Left cardiac atrium (tissue), 4 donors: ENCODE measurements at places on chromosomes 16 and 17. TPM values are rescaled to one million over a fixed set of nuclear protein-coding genes. Genes with fewer than 3 reads are reported as not detected.

- DNase-seq: no peak
These were observed 16.8 kb upstream of the TVP23A start for GRCh38 chr16:10835281-10835931.

GRCh38 chr16:62014319-62014923, 21.8 kb downstream of the CDH8 start:
- DNase-seq: no peak

DNA sequence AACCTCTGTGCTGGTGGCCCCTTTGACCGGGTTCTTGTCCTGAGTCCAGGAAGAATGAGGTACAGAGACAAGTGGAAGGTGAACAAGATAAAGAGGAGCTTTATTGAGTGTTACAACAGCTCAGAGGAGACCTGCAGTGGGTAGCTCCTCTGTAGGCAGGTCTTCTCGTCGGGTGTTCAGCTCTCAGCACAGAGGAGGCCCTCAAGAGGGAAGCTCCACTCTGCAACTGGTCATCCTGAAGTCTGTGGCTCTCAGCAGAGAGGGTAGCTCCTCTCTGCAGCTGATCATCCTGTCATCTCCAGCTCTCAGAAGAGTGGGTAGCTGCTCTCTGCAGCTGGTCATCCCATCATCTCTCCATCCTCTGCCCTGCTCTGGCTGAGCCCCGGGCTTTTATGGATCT, 39.7 kb downstream of the SCPEP1 start:
- no peak for DNase-seq

The CCL7 gene
- not detected for total RNA-seq

The MYL4 gene
- total RNA-seq: 5,418 TPM

The ACE gene
- 7.0 TPM for total RNA-seq
